ENCODE measurements at places on chromosomes 7 and 10. TPM values are rescaled to one million over a fixed set of nuclear protein-coding genes. Genes with fewer than 3 reads are reported as not detected.

DNA sequence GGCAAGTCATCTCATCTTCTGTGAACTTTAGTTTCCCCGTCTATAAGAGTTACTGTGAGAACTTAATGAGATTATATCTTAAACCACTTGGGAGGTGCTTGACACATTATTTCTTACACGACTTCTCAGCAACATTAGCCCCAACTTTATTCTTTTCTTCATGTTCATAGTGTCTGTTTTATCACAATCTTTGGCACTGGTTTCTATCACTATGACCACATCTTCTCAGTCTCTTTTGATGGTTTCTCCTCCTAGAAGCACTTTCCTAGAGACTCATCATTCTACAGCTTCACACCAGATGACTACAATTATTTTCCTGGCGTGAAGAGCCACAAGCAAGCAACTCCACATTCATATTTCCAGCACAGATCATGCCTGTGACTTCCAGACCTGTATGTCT, 26.5 kb upstream of the BET1 start:
- no peak for DNase-seq
- no peak overlapping the region for H3K27ac ChIP-seq
- no peaks in the 10 kb centered on the region for H3K4me1 ChIP-seq
- H3K4me3 ChIP-seq, result no peak overlapping the region

DNA sequence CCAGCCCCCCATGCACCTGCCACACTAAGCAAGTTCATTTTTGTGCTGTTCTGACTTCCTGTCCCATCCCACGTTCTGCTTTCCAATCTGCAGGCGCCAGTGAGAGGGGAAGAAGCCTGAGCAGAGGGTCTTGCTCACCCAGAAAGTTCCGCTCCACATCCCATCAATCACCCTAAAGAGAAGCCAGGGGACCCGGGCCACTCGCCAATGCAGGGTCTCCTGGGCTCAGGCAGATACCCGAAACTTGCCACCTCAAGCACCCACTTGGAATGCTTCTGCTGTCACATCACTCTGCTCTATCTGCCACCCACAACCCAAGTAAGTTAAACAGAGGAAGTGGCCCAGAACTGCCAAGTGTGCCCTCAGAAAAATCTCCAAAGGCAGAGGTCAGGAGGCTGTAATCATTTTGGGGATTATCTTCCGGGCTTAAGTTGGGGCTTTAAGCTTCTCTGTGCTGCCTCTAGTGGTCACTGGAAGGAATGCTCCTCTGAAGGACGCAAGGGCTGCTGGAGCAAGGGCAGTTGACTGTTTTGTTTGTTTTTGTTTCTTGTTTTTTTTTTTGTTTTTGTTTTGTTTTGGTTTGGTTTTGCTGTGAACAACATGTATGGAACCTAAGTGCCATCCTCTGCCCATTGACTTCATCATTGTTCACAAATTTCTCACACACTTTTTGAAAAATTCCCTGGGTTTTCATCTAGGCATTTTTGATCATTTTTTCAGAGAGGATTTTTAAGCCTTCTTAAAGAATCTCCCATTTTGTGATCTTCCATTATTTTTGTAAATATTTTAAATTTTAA, 25.5 kb downstream of the PRR15 start:
- peak; percentile 23 for DNase-seq
- H3K4me1 ChIP-seq, result peaks cover 5% of the 10 kb centered on the region
- H3K36me3 ChIP-seq, result no peaks in the 10 kb centered on the region

Gene CLDN3
- total RNA-seq, result 0.26 TPM

GRCh38 chr7:137850972-137851945, 4.5 kb upstream of the DGKI start:
- H3K4me3 ChIP-seq, result no peak overlapping the region
- H3K4me1 ChIP-seq, result no peaks in the 10 kb centered on the region
- H3K27ac ChIP-seq, result no peak overlapping the region
- H3K27me3 ChIP-seq, result peaks cover 8% of the 10 kb centered on the region
- DNase-seq, result no peak
- H3K36me3 ChIP-seq, result no peaks in the 10 kb centered on the region

Gene HYAL4
- total RNA-seq, result not detected

DNA sequence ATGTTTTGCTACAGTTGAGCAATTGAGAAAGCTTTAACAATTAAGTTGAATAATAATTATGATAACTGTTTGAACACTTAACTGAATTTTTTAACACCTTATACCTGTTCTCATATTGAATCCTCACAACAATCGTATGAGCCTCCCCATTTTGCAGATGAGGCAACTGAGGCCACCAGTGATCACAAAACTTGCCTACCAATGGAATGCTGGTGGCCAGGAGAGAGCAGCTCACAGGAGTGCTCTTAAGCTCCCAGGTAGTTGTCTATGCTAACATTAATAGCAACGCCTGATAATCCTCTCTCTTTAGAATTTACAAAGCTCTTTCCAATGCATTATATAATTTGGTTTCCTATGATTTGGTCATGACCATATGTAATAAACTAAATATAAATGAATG, 21.6 kb downstream of the GPNMB start:
- H3K4me3 ChIP-seq, result no peak overlapping the region
- H3K4me1 ChIP-seq, result peaks cover 5% of the 10 kb centered on the region
- DNase-seq, result no peak
- no peak overlapping the region for H3K27ac ChIP-seq

DNA sequence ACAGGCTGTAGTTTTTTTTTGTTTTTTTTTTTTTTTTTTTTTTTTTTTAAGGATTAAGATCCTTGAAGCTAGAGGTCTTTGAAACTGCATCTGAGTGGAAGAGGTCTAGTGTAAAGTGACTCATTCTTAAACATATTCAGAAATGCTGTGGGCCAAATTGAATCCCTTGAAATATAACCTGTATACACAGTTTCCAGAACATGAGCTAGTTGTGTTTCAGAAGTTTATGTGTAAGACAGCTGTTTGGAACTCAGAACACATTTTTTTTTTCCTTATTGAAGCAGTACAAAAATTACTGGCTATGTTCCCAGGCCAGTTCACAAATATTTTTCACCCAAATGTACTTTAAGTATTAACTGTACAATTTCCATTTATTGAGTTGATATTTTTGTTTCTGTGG, 67.9 kb downstream of the PPP1R9A start:
- no peak overlapping the region for H3K4me3 ChIP-seq
- no peaks in the 10 kb centered on the region for H3K27me3 ChIP-seq
- DNase-seq, result no peak
- H3K4me1 ChIP-seq, result no peaks in the 10 kb centered on the region
- no peaks in the 10 kb centered on the region for H3K36me3 ChIP-seq

- H3K4me3 ChIP-seq, result no peak overlapping the region
- H3K4me1 ChIP-seq, result peaks cover 6% of the 10 kb centered on the region
- DNase-seq, result peak; percentile 18
- H3K27ac ChIP-seq, result no peak overlapping the region
- H3K36me3 ChIP-seq, result no peaks in the 10 kb centered on the region
- peaks cover 3% of the 10 kb centered on the region for H3K27me3 ChIP-seq
Observed at GRCh38 chr7:30800785-30801252, 29.6 kb downstream of the MINDY4 start.

Gene PILRB
- 91.2 TPM for total RNA-seq

GRCh38 chr10:48453451-48454301, 147.2 kb downstream of the MAPK8 start:
- no peaks in the 10 kb centered on the region for H3K36me3 ChIP-seq
- peaks cover 46% of the 10 kb centered on the region for H3K27me3 ChIP-seq
- no peak overlapping the region for H3K27ac ChIP-seq
- H3K4me3 ChIP-seq, result no peak overlapping the region

Gene CAMK1D
- 23.6 TPM for total RNA-seq

DNA sequence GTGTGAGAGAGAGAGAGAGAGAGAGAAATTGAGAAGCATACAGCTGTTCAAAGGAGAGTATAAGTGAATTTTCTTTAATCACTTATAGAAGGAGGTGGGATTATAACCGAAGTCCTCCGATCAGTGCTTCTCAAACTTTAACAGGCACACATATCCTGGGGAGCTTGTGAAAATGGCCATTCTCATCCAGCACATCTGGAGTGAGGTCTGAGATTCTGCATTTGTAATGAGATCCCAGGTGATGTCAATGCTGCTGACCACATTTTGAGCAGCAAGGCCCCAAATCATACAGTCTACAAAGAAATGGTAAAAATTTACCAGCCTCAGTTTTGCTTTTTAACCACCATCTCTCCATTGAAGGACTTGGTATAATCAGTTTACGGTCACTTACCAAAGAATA, 219.0 kb downstream of the PTEN start:
- H3K27me3 ChIP-seq, result no peaks in the 10 kb centered on the region
- H3K4me1 ChIP-seq, result no peaks in the 10 kb centered on the region
- H3K36me3 ChIP-seq, result no peaks in the 10 kb centered on the region
- no peak overlapping the region for H3K27ac ChIP-seq
- H3K4me3 ChIP-seq, result no peak overlapping the region
- no peak for DNase-seq

DNA sequence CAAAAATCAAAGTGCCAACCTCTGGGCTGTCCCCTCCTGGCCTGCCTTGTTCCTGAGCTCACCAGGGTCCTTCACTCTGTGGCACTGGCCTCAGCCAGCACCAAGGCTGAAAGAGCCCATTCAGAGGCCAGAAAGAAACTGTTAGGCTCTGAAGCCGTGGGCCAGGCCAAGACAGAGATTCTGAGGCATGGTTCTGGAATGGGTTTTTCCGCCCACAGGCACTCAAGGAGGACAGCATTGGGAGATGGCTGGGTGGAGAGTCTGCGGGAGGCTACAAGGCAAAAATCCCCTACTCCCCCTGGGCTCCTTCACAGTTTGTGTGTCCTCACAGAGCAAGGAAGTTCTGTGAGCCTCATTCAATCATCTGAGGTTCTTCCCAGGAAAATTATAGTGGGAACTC, 31.7 kb downstream of the GRIFIN start:
- H3K27me3 ChIP-seq, result no peaks in the 10 kb centered on the region
- H3K27ac ChIP-seq, result no peak overlapping the region
- H3K4me1 ChIP-seq, result no peaks in the 10 kb centered on the region
- H3K4me3 ChIP-seq, result no peak overlapping the region

DNA sequence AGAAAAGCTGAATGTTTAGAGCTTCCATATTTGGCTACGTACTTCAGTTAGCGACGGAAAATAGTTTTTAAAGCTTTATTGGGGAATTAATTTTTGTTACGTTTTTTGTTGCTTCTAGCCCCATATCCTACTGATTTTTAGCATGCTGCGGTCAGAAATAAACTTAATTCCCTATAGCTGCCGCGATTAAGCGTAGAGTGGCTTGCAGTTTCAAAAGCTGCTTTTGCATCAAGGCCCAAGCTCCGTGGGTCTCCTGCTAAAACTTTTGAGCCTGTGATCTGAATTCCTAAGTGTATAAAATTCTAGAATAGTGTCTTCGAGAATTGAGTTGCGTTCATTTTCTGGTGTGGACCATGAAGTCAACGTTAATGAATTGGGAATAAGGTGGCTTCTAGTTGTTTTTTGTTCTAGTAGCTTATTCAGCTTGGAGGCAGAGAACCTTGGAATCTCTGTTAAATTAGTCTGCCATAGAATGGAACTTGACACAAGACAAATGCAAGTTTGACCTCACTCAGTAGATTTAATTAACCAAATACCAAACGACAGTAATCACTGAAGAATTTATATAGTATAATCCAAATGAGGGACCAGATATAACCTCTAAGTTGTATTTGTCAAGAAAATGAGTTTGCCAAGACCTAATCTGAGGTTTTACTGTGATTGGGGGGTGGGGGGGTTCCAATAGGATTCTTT, 977 bp downstream of the CALU start:
- H3K36me3 ChIP-seq, result no peaks in the 10 kb centered on the region
- no peaks in the 10 kb centered on the region for H3K27me3 ChIP-seq
- H3K4me1 ChIP-seq, result peaks cover 23% of the 10 kb centered on the region
- peak overlapping the region; percentile 87 for H3K27ac ChIP-seq
- peak overlapping the region; percentile 91 for H3K4me3 ChIP-seq

DNA sequence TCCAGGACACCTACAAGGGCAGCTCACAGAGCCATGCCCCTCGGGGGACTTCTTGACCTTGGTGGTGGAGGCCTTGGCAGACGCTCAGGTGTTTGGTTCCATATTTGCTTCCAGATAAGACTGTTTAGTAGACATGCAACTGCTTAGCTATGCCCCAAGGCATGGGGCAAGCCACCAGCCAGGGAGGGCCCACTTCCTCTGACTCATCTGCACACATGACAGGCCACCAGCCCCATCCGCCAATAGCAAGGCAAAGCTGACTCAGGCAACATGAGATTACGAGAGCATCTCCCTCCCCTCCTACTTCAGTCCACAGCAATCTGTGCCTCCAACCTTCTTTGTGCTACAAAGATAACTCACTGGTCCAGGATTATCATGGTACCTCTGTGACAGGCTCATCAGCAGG, 54.9 kb downstream of the KCNMA1 start:
- no peak for DNase-seq
- H3K27me3 ChIP-seq, result peaks cover 4% of the 10 kb centered on the region
- no peaks in the 10 kb centered on the region for H3K4me1 ChIP-seq
- H3K27ac ChIP-seq, result no peak overlapping the region
- H3K4me3 ChIP-seq, result no peak overlapping the region
- H3K36me3 ChIP-seq, result no peaks in the 10 kb centered on the region

GRCh38 chr10:25294032-25294926, 119.5 kb downstream of the GPR158 start:
- no peaks in the 10 kb centered on the region for H3K4me1 ChIP-seq
- H3K4me3 ChIP-seq, result no peak overlapping the region

DNA sequence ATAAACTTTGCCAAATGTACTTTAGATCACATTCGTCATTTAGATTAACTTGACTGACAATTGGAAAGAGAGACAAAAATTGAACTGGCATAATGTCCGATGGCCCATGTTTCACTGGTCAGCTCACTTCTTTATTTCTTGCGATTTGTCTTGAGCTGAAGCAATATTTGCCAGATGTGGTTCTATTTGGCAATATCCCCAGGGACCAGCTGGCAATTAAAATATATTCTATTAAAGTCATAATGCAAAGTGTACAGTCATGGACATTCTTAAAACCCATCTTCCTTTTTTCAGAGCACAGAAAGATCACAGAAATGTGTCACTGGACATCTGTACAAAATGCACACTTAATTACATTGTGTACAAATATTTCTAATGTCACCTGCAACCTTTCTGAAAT, 26.3 kb downstream of the NEBL start:
- no peak overlapping the region for H3K27ac ChIP-seq
- H3K4me1 ChIP-seq, result no peaks in the 10 kb centered on the region
- DNase-seq, result no peak
- no peaks in the 10 kb centered on the region for H3K27me3 ChIP-seq

DNA sequence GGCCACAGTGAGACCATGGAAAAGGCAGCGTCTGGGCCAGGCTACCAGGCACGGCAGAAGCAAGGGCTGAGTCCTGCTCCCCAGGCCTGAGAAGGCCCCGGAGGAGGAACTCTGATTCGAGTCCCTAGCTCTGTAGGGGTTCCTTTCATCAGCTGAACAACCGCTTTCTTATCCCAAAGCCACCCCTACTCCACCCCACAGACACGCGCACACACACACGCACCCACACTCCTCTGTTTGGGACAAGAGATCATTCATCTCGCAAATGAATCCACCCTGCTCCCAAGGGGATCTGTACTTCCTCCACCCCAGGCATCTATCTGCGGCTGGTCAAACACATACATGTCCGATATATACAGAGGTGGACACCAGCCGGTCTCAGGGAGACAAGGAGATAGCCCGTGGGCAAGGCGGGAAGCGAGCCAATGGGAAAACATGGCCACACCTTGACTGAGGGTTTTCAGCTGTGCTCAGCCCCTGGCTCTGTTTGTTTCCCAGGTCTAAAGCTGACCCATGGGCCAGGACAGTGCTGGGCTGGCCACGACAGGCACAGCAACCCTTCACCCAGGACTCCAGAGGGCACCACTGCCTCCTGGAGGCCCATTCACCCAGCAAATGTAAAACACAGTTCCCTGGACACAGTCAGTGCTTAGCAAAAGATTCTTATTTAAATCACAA, 7.3 kb downstream of the ZCCHC24 start:
- no peaks in the 10 kb centered on the region for H3K36me3 ChIP-seq
- no peaks in the 10 kb centered on the region for H3K4me1 ChIP-seq
- H3K27ac ChIP-seq, result no peak overlapping the region

Data from T-cell (primary cell).